ENCODE measurements at places on chromosomes 6 and 20.
A peak's percentile ranks its signal among the peaks of the same experiment; 100 is the strongest.

DNA sequence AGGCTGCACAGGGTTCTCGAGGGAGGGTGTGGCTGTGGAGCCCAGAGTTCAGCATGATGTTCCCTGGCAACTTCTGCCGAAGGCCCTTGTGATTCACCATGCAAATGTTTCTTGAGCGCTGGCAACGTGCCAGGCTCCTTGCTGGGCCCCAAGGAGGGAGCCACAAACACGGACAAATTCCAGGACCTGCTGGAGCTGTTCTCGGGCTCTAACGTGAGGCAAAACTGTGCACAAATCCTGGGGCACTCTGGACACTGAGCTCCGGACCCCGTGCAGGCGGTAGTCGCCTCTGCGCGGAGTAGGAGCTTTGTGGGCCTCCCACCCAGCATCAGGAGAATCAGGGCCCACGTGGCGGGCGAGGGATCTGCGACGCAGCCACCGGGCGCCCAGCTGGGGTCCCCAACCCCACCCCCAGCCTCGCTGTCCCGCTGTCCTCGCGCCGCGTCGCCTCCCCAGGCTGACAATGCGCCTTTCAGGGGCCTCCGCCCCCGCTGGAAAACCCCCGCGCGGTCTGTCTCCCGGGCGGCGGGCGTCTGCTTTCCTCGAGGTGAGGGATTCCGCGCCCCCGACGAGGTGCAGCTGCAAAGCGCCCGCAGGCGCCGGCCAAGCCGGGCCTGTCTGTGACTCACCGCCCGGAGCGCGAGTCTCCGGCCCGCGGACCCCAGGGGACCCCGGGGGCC lies 31.7 kb upstream of the SCUBE3 start:
- DNase-seq = peak; percentile 73

DNA sequence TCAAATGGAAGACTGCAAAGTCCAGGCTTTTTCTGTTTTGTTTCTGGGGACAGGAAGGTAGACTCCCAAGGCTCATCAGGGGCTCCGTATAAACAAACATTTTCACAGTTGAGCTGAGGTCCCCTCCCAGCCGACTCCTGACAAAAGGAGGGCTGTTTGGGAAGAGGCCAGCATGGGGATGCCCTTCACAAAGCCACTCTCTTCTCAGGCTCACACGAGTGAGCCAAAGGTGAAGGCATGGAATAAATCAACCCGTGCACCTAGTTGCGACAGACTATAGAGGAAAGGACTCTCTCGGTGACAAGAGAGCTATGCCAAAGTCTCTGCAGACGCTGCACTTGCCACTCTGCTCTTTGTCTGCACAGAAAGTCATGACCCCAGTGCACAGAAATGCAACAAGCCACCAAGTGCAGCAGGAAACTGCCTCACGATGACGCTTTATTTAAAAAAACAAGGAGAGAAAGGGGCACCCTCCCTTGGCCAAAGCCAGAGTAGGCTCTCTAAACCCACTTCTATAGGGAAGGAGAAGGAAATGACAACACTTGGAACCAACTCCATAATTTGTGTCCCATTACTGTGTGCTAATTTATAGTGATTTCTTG lies 21.0 kb downstream of the JAG1 start:
- DNase-seq = no peak

- DNase-seq = no peak
Observed at GRCh38 chr6:147841547-147842148, 333.2 kb downstream of the SAMD5 start.

DNA sequence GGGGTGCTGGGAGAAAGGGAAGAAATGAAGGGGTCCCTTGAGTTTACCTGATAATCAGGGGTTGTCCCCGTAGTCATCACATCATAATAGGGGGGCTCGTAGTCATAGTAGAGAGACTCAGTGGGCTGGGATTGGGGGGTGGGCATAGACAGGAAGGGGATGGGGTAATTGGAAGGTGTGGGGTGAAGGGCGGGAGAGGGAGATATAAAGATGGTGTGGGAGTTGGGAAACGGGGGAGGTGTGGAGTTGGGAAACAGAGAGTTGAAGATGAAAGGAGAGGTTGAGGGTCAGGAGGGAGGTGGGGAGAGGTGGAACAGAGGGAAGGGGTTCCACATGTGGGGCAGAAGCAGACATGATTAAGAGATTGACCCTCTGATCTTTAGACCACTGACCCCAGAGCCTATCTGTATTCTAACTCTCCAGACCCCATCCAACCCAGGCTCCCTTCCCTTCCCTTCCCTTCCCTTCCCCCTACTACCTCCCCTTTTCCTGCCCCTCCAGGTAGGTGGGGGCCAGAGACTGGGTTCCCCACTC lies 6.5 kb downstream of the COL11A2 start:
- DNase-seq = no peak

GRCh38 chr6:133512410-133513016 lies 271.4 kb downstream of the EYA4 start:
- no peak for DNase-seq

DNA sequence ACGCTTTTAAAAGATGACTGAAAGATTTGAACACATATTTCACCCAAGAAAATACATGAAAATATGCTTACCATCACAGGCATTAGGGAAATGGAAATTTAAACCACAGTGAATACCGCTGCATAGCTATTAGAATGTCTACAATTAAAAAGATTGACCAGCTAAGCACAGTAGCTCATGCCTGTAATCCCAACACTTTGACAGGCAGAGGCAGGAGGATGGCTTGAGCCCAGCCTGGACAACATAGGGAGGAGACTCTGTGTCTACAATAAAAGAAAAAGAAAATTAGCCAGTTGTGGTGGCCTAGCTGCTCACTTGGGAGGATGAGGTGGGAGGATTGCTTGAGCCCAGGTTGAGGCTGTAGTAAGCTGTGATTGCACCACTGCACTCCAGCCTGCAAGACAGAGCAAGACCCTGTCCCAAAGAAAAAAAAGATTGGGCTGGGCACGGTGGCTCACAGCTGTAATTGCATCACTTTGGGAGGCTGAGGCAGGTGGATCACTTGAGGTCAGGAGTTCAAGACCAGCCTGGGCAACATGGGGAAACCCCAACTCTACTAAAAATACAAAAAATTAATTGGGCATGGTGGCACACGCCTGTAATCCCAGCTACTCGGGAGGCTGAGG lies 163.7 kb upstream of the AKAP12 start:
- no peak for DNase-seq

DNA sequence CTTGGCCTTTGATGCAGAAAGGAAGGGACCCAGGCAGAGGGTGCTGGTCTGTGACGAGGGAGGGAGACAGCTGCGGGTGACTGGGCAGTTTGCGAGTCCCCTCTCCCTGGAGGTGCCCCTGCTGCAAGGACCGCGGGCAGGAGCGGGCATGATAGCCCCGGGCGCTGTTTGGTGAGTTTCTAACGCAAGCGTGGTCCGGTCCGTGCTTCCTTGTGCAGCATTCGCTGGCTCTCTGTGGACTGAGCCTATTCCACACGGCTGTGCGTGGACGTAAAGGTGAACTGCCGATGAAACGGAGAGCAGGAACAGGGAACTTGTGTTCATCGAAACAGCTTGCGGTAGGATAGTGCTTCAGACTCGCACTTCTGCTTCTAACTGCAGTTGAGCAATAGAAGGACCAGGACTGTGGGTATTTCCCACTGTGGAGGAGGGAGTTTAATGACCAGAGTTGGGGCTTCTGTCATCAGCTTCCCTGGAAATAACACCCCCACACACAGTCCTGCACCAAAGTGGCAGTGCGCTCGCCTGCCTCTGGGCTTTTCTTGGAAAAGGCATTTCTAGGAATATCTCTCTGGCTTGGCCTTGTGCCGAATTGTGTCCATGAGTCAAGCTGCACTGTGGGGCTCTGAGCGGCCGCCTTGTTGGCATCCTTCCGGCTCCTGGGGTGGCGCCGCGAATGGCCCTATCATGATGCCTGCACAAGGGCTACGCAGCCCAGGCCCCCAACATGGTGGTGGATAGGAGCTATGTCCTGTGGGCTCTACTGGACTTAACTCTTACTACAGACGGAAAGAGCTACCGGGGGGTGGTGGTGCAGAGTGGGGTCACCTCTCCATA lies 48.9 kb downstream of the DUSP22 start:
- no peak for DNase-seq

DNA sequence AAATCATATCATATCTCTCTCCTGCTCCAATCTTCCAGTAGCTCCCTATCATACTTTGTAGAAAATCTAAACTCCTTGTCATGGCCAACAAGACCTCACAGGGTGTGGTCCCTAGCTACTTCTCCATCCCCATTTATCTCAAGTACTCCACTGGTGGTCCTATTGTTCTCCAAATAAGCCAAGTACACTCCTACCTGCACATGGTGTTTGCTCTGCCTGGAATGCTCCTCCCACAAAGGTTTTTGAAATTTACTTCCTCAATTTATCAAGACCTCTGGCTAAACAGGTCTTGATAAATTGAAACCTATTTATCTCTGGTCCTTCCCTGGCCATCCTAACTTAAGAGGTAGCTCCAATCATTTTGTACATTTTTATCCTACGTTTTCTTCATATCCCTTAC lies 12.1 kb downstream of the TMX4 start:
- no peak for DNase-seq

GRCh38 chr20:19492116-19492515 lies 265.9 kb upstream of the RIN2 start:
- DNase-seq = no peak

DNA sequence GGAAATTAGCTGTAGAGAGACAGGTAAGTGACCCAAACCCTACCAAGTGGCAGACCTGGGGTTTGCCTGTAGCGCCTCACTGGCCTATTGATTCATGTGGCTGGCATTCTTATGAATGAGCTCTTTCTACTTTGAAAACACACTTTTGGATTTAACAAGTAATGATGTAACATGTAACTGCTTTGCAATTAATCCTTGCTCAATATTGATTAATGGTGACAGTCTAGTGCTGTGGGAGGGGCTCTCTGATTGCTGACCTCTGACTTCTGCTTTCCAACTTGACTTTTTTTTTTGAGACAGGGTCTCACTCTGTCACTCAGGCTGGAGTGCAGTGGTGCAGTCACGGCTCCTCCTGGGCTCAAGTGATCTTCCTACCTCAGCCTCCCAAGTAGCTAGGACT lies 82.7 kb downstream of the TIAM2 start:
- no peak for DNase-seq

GRCh38 chr6:117504478-117505144 lies 22.1 kb downstream of the DCBLD1 start:
- DNase-seq = no peak

- peak; percentile 49 for DNase-seq
Observed at GRCh38 chr6:134295953-134296553, 21.9 kb downstream of the SGK1 start.

- DNase-seq = no peak
Observed at GRCh38 chr6:67663105-67663895, 971.8 kb upstream of the ADGRB3 start.

DNA sequence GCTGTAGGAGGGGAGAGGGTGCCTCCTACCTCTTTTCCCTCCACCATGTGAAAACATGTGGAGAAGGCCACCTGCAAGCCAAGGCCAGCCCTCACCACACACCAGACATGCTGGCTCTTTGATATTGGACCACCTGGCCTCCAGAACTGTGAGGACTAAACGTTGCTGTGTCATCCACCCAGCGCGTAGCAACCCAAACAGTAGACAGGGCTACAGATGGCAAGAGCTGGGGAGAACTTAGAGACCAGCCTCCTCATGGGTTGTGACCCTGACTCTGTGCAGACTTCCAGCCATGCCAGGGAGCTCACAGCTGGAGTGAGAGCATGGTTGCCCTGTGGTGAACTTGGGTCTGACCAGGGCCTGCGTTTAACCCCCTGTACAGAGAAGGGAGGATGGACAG lies 195.9 kb upstream of the CST7 start:
- DNase-seq = no peak

GRCh38 chr6:132210886-132211563 lies 190.2 kb downstream of the MOXD1 start:
- DNase-seq = no peak

DNA sequence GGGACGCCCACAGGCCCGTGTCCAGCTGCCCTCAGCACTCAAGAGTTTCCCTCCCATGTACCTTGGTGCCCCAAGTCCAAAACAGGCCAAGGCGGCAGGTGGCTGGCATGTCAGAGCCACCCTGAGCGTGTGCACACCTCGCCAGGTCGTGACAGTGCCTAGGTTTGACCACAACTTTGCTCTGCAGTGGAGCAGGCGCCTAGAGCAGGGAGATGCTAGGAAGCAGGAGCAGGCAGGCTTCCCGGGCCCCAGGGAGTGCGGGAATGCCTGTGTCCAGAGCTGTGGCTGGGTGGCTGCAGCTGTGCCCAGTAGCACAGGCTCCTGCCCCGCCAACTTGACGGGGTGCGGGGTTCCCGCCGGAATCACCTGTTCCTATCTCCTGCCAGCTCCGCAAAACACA lies 380.8 kb upstream of the IMPG1 start:
- no peak for DNase-seq

DNA sequence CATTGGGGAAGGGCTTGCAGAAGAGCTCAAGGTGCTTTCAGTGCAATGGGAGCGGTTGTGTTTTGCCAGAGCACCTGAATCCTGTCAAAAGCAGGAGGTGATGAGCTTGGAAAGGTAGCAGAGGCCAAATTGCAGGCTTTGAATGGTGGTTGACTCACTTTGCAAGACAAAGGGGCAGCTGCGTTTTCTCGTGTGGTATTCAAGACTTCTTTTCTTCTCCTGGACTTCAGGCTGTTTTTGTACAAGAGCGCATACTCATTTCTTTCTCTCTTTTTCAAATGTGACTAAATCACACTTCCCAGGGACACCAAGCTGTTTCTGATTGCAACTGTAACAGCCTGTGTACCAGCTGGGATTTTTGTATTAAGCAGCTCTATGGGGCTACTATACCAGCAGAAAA lies 32.3 kb downstream of the GHRH start:
- DNase-seq = no peak

DNA sequence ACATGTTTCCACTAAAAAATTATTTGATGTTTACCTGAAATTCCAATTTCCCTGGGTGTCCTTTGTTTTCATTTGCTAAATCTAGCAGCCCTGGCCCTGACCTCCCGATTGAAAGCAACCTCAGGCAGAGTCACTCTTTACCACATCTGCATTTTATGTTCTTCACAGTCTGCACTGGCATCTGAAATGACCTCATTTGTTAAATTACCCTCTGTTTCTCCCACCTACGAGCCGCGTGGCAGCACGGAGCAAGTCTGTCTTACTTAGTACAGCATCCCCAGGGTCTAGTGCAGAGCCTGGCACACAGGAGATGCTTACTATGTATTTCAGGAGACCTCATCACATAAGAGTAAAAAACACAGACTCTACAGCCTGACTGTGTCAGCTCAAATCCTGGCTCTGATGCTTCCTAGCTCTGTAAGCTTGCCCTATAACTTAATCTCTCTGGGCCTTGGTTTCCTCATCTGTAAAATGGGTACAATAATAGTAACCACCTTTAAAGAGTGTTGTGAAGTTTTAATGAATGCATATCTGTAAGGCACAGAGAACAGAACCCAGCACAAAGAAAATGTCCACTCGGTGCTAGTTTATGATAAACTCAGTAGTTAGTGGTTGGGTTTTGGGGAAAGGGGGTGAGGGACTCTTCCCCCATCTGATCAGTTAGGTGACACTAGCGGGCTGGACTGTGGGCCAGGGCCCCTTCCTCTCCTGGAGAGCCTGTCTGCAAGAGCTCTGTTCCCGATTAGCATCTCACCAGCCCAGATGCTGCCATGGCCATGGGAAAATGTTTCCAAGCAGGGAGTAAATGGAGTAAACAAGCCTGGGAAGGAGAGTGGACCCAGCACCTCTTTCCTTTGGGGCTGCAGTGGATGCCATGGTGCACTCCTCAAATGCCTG lies 88.2 kb downstream of the PREX1 start:
- DNase-seq = no peak
